WTC11 (cell line): ENCODE measurements at places on chromosomes 3 and 15.

GRCh38 chr3:19598870-19599269 lies 335.1 kb downstream of the EFHB start:
- H3K4me1 ChIP-seq: no peaks in the 10 kb centered on the region
- no peak for DNase-seq
- no peak overlapping the region for H3K4me3 ChIP-seq
- no peaks in the 10 kb centered on the region for H3K36me3 ChIP-seq
- no peak overlapping the region for H3K27ac ChIP-seq

DNA sequence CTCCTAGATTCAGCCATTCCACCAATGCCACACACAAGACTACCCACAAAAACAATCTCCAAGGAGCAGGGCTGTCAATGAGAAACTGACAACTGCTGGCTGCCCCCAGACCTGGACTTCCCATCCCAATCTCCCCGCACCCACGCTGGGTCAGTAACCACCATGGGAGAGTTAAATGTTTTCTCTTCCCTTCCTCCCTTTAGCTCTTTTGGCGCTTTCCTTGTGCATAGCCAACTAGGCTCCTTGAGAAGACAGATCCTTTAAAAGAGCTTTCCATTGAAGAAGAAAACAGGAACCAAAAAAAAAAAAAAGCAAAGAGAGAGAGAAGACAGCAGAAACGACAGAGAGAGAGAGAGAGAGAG lies 8.3 kb downstream of the BCL6 start:
- no peak for DNase-seq
- H3K27me3 ChIP-seq: peaks cover 26% of the 10 kb centered on the region
- H3K4me3 ChIP-seq: peak overlapping the region; percentile 82
- peaks cover 40% of the 10 kb centered on the region for H3K4me1 ChIP-seq

GRCh38 chr3:173217127-173217526 lies 76.1 kb upstream of the SPATA16 start:
- no peak overlapping the region for H3K27ac ChIP-seq
- H3K4me3 ChIP-seq: no peak overlapping the region
- DNase-seq: no peak
- no peaks in the 10 kb centered on the region for H3K27me3 ChIP-seq
- H3K4me1 ChIP-seq: peaks cover 2% of the 10 kb centered on the region; the same call in 1 of the 2 replicates

DNA sequence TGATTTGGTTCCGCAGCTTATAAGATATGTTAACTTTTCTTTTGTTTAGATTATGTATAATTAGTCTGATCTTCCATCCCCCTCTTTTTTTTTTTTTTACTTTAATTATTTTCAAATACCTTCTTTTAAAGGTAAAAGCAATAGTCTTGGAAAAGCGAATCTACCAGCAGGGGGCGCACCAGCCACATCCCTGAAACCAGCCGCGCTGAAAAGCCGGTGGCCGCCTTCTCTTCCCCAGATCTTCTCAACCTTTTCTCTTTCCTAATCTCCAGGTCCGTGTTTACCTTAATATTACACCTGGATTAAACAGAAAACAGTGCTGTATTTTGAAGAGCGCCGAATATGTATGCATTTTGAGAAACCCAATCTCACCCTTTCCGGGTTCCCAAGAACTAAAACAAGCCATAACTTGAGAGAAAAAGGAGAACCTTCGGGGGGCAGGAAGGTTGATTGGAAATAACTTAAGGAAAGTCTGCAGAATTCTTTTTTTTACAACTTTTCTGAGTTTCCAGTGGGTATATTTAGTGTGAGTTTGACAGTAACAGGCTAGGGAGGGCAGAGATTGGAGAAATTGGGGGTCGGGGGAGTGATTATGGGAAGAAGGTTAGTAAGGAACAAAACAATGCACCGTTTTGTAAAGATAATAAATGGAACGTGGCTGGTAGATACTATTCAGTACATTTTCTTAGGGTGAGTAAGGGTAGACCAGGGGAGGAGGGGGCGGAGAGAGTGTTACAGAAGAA lies 2.0 kb upstream of the SOX2 start:
- no peak overlapping the region for H3K4me3 ChIP-seq
- H3K27ac ChIP-seq: peak overlapping the region; percentile 98
- peaks cover 51% of the 10 kb centered on the region for H3K4me1 ChIP-seq
- peak; percentile 87 for DNase-seq

GRCh38 chr15:81880314-81880713 lies 165.5 kb downstream of the MEX3B start:
- H3K36me3 ChIP-seq: peaks cover 5% of the 10 kb centered on the region; the same call in 1 of the 2 replicates
- DNase-seq: no peak
- no peak overlapping the region for H3K27ac ChIP-seq
- H3K27me3 ChIP-seq: no peaks in the 10 kb centered on the region

DNA sequence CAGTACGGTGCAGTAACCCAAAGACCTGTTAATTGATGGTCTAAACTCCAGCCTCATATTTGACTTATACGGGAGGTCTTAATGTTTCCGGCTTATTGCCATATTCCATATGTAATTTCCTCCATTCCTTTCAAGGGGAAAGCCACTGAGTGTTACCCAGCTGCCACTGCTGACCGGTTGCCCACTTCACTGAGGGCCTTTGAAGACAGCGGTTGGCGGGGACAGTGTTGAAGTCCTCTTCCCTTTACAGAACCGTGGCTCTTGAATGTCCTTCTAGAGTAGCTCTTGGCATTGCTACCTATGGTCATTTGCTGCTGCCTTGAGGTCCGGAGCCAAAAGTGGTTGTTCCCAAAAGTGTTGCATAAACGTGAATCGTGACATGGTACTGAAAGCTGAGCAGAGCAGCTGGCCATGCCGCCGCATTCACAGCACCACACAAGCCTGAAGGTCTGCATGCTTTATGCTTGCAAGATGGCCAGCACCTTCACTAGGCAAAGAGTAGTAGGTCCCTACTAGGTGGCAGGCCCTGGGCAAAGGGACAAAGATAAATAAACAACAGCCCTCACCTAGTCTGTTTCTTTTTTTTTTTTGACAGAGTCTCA lies 51.7 kb upstream of the CTDSPL start:
- no peak overlapping the region for H3K27ac ChIP-seq
- H3K27me3 ChIP-seq: no peaks in the 10 kb centered on the region
- no peak for DNase-seq
- no peaks in the 10 kb centered on the region for H3K4me1 ChIP-seq
- no peak overlapping the region for H3K4me3 ChIP-seq
- no peaks in the 10 kb centered on the region for H3K36me3 ChIP-seq

GRCh38 chr3:13136426-13136825 lies 63.2 kb upstream of the IQSEC1 start:
- H3K27ac ChIP-seq: 0 out of 2 replicates have a peak overlapping the region, but pooled peaks have one; percentile 6
- H3K4me3 ChIP-seq: no peak overlapping the region
- peaks cover 18% of the 10 kb centered on the region for H3K4me1 ChIP-seq
- H3K36me3 ChIP-seq: no peaks in the 10 kb centered on the region
- H3K27me3 ChIP-seq: no peaks in the 10 kb centered on the region
- DNase-seq: no peak

DNA sequence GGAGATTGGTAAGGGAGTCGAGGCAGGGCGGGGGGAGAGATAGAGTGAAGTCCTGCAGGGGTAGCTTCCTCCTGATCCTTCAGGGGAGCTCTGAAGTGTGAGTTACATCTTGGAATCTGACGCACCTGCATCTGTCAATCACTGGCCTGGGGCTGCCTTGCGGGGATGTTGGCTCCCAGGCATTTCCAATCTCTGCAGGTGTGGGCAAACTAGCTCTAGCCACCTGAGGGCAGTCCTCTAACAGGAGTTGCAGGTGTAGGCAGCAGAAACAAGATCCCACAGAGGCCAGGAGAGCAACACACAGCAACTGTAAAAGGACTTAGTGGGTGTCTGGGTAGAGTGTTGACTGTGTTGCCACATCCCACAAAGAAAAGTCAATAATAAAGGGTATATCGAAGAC lies 63.6 kb downstream of the ZNF621 start:
- no peaks in the 10 kb centered on the region for H3K36me3 ChIP-seq
- peaks cover 13% of the 10 kb centered on the region; the same call in 1 of the 2 replicates for H3K27me3 ChIP-seq
- H3K4me3 ChIP-seq: no peak overlapping the region
- no peak overlapping the region for H3K27ac ChIP-seq

DNA sequence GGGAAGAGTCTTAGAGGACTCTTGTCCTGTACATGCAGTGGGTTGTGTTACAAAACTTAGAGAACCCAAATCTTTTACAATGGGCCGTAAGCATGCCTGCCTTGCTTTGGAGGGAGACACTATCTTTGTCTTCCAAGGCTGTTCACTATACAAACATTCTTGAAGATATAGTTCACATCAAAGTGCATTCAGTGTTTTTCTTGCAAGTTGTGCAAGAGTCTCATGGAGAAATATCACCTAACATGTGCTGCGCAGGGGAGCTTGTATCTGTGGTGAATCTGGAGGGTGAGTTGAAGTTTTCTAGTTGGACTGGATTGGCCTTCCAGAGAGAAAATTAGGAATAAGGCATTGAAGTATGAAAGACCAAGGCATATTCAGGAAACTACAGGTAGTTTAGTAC lies 7.8 kb upstream of the PRTG start:
- no peak for DNase-seq
- no peak overlapping the region for H3K4me3 ChIP-seq
- H3K27ac ChIP-seq: no peak overlapping the region
- H3K27me3 ChIP-seq: peaks cover 64% of the 10 kb centered on the region
- H3K4me1 ChIP-seq: 0 out of 2 replicates have a peak, but pooled peaks cover 5% of the 10 kb centered on the region

DNA sequence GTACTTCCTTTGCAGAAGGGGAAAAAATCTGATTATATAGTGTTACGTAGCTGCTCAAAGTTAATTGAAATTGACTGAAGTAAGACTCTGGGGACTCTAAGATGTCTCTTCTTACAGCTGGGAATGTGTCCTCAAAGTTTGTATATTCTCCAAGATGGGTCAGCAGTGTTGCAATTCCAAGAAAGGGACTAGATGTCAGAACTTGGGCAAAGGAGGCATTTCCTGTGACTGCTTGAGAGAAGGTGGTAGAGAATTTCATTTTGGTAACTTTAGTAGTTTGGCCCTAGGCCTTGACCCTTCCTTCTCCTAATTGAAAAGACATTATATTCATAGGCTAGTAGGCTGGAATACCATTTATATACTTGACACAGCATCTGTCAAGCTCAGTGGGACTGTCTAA lies 33.9 kb downstream of the PTPRG start:
- H3K27me3 ChIP-seq: no peaks in the 10 kb centered on the region
- peak overlapping the region; percentile 47 for H3K27ac ChIP-seq
- no peak for DNase-seq
- H3K4me1 ChIP-seq: peaks cover 76% of the 10 kb centered on the region
- no peak overlapping the region for H3K4me3 ChIP-seq

- no peak for DNase-seq
- H3K36me3 ChIP-seq: peaks cover 5% of the 10 kb centered on the region; the same call in 1 of the 2 replicates
- H3K4me1 ChIP-seq: peaks cover 4% of the 10 kb centered on the region
- no peak within 1 kb of the TSS for H3K4me3 ChIP-seq
- H3K27ac ChIP-seq: no peak within 1 kb of the TSS
These were observed at the start of gene BTLA for GRCh38 chr3:112498914-112499711. BTLA (minus strand) TSS chr3:112499472; CDS start chr3:112499358, 114 bp downstream.

GRCh38 chr15:65305150-65305758 lies 777 bp downstream of the RNU5B-1 start:
- peaks cover 24% of the 10 kb centered on the region for H3K4me1 ChIP-seq
- H3K27me3 ChIP-seq: no peaks in the 10 kb centered on the region
- no peak for DNase-seq
- peak overlapping the region; percentile 99 for H3K27ac ChIP-seq

DNA sequence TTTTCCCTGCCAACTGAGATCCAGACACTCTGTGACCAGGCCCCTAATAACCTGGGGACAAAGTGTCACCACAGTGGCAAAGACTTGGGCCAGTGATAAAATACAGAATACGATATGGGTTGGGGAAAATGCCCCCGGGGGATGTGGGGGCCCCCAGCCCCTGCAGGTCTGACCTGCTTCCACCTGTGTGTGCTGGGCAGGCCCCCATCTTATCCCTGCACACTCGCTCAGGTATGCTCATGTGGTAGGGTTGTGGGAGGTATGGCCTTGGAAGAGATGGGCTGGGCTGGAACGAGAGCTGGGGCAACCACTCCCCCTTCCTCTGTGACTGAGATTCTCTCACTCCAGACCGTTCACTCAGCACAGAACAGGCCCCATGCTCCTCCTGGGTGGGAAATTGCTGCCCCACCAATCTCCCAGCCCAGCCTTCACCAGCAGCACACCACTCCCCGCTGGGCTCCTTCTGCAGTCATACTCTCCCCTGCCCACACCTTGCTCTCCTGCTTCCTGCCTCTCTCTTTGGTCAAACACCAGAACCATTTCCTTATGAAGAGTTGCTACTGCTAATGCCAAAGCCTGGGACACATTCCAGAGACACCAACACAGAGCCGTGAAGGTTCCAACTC lies 9.6 kb upstream of the CPEB1 start:
- H3K27ac ChIP-seq: no peak overlapping the region
- no peak for DNase-seq
- H3K36me3 ChIP-seq: no peaks in the 10 kb centered on the region
- peaks cover 6% of the 10 kb centered on the region for H3K4me1 ChIP-seq
- H3K27me3 ChIP-seq: peaks cover 11% of the 10 kb centered on the region
- H3K4me3 ChIP-seq: no peak overlapping the region

GRCh38 chr15:101318147-101318819 lies 23.2 kb upstream of the SNRPA1 start:
- H3K27ac ChIP-seq: no peak overlapping the region
- 0 out of 2 replicates have a peak, but pooled peaks cover 2% of the 10 kb centered on the region for H3K27me3 ChIP-seq
- H3K4me1 ChIP-seq: peaks cover 6% of the 10 kb centered on the region
- H3K4me3 ChIP-seq: no peak overlapping the region
- no peaks in the 10 kb centered on the region for H3K36me3 ChIP-seq
- DNase-seq: no peak

DNA sequence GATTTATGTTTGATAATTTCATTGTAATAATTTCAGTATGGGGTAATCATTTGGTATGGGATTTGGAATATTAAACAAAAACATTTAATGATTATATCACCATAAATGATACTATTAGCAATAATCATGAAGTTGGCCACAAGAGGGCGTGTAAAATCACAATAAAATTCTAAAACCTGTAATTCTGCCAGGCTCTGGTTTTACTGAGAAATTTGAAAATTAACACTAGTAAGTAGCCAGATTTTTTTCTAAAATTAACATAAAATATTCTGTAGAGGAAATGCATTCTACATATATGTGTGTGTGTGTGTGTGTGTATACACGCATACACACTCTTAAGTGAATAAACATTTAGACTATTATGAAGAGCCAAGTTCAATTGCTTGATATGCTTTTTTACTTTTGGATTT lies 40.5 kb downstream of the FEZF2 start:
- no peak for DNase-seq
- H3K27me3 ChIP-seq: no peaks in the 10 kb centered on the region
- H3K4me3 ChIP-seq: no peak overlapping the region
- H3K36me3 ChIP-seq: no peaks in the 10 kb centered on the region

GRCh38 chr3:160409812-160410610 lies 10.6 kb downstream of the SMC4 start:
- H3K36me3 ChIP-seq: peaks cover 58% of the 10 kb centered on the region
- H3K4me1 ChIP-seq: no peaks in the 10 kb centered on the region
- H3K4me3 ChIP-seq: no peak overlapping the region
- H3K27ac ChIP-seq: 0 out of 2 replicates have a peak overlapping the region, but pooled peaks have one; percentile 32
- no peaks in the 10 kb centered on the region for H3K27me3 ChIP-seq

DNA sequence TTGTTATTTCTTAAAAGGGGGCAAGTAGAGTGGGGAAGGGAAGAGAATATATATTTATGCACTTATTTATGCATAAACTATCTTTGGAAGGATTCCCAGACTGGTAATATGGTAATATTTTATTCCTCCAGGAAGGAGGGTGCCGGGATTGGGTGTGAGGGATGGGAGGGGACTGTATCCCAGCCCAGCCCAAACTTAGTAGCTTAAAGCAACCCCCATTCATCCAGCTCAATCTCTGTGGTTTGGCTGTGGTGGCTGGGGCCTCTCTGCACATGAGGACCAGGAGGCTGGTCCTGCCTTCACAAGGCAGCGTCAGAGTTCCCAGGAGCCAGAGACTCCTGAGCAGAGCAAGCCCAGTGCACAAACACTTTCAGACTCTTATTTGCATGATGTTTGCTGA lies 48.4 kb downstream of the CCNL1 start:
- no peak for DNase-seq
- H3K36me3 ChIP-seq: no peaks in the 10 kb centered on the region
- no peak overlapping the region for H3K4me3 ChIP-seq
- no peak overlapping the region for H3K27ac ChIP-seq
- no peaks in the 10 kb centered on the region; the same call in 1 of the 2 replicates for H3K27me3 ChIP-seq
